ENCODE measurements at places on chromosomes 4 and X.

- DNase-seq: no peak
Measured at GRCh38 chr4:119039779-119040178, 95.9 kb upstream of the MYOZ2 start.

DNA sequence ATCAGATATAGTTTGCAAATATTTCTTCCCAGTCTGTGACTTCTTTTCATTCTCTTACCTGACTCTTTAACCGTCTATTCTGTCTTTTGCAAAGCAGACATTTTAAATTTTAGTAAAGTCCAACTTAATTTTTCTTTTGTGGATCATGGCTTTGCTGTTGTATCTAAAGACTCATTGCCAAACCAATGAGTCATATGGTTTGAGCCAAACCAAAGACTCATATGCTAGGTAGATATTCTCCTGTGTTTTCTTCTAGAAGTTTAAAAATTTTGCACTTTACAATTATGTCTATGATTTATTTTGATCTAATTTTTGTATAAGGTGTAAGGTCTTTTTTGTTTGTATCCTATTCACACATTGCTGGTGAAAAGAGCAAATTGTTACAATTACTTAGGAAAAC is 446.8 kb downstream of the ANKRD50 start:
- no peak for DNase-seq

DNA sequence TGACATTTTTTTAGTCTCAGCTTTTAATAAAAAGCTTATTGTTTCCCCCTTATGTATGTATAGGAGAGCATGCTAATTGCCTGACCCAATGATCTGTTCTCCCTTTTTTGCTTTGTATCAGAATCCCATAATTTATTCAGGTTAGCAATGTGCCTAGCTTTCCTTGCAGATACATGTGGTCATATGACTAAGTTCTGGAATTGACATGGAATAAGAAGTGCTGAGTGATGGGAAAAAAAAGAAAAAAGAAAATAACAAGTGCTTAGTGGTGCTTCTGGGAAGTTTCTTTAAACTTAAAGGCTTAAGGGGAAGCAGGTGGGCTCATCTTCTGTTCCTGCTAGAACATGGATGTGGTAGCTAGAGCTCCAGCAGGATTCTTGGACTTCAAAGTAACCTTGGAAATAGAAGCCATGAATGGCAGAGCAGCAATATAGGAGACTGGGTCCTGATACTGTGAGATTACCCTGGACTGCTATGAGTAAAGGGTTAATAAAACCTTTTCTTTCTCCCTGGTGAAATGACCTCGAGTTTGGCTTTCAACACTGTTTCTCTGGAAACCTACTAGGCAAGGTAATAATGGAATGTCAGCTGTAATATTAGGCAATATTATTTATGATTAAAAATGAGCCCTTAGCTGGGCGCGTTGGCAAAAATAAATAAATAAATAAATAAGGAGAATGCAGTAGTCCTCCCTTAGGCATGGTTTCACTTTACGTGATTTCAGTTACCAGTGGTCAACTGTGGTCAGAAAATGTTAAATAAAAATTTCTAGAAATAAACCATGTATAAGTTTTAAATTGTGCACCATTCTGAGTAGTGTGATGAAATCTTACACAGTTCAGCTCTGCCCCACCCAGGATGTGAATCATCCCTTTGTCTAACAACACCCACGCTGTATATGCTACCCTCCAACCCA is 16.7 kb upstream of the RBM41 start:
- no peak for DNase-seq

DNA sequence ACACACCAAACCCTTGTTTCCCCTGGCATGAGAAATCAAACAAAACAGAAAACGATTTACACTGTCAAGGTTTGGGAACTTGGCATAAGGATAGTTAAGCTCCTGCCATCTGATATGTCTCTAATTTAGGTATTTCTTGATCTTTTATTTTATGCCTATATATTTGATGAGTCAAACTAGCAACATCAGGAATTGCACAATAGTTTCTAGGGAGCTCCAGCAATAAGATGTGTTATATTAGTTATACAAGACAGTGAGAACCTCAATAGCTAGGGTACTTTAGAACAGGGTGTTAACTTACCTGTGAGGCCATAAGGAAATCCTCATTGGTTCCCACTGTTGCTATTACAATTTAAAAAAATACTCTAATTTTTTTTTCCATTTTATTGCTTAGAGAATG is 474.2 kb downstream of the GBA3 start:
- no peak for DNase-seq

DNA sequence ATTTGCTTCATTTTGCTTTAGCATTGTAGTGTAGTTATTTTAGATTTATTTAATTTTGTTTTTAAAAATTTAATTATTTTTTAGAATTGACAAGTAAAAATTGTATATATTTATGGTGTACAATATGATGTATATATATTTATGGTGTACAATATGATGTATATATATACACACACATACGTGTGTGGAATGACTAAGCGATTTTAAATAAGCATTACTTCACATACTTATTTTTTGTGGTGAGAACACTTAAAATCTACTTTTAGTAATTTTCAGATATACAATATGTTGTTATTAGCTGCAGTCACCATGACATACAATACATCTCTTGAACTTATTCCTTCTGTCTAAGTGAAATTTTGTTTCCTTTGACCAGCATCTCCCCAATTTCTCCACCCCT is 172.9 kb downstream of the SPRY1 start:
- DNase-seq: no peak

GRCh38 chr4:88018466-88018865 is 11.0 kb downstream of the PKD2 start:
- no peak for DNase-seq

DNA sequence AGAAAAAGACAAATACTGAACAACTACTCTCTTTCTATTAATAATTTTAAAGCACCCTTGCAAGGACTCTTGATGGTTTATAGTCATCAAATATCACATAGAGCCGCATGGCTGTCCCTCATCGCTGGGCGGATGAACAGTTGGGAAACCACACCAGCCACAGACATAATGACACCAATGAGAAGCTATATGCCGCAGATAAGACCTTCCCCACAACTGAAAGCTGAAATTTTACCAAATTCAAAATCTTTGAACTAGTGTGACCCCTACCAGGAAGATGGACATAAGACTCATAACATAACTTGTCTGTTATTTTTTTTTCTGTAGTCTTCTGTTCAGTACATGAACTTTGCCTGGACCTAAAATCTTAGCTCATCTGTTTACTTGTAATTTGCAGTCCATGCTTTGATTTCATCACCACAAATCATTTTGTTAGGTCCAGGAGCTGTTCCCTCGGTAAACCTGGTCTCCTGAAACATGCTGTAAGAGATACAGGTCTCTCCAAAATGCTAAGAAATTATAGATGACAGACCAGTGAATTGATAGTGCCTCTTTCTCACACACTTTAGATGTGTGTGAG is 157.3 kb upstream of the RAPGEF2 start:
- DNase-seq: no peak

DNA sequence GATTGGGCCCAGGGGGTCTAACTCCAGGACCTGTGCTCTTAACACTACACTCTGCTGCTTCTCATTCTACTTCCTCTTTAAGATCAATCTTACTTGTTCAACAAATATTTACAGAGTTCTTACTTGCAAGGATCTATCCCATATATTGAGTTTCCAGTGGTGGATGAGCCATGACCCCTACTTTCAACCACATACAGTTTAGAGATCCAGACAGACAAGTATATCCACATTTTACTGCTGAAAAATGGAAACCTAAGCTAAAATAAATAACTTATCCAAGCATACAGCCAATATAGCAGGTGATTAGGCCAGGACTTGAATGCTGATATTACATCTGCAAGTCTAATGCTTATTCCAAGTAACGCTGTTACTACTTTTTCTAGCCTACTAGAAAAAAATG is 18.7 kb downstream of the TMEM150C start:
- DNase-seq: no peak

- DNase-seq: no peak
Measured at GRCh38 chr4:182090186-182090585, 153.0 kb upstream of the TENM3 start.

DNA sequence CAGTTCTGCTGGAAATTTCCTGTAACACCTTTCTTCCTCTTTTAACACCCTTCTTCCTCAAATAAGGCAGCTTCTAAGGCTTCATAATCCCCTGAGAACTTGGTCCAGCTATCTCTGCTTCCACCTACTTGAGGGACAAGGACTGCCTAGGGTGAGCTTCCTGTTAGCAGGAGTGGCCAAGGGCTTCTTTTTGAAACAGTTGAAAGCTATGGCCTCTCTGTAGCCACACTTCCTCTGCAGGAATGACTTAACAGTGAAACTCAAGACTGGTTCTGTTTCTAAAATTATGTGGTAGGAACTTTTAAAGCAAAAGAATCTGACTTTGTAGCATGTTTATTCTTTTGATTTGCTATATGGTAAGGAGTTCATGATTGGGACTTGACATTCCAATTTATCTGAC is 108.5 kb upstream of the WDR1 start:
- no peak for DNase-seq

GRCh38 chrX:71128166-71128833 is 9.9 kb downstream of the MED12 start:
- no peak for DNase-seq

GRCh38 chr4:138875891-138876608 is 139.5 kb upstream of the NOCT start:
- no peak for DNase-seq

DNA sequence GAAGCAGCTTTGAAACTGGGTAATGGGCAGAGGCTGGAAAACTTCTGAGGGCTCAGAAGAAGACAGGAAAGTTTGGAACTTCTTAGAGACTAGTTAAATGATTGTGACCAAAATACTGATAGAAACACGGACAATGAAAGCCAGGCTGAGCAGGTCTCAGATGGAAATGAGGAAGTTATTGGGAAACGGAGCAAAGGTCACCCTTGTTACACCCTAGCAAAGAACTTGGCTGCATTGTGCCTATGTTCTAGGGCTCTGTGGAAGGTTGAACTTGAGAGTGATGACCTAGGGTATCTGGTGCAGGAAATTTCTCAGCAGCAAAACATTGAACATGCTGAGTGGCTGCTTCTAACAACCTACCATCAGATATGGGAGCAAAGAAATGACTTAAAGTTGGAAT is 50.8 kb upstream of the FBXW7 start:
- no peak for DNase-seq

DNA sequence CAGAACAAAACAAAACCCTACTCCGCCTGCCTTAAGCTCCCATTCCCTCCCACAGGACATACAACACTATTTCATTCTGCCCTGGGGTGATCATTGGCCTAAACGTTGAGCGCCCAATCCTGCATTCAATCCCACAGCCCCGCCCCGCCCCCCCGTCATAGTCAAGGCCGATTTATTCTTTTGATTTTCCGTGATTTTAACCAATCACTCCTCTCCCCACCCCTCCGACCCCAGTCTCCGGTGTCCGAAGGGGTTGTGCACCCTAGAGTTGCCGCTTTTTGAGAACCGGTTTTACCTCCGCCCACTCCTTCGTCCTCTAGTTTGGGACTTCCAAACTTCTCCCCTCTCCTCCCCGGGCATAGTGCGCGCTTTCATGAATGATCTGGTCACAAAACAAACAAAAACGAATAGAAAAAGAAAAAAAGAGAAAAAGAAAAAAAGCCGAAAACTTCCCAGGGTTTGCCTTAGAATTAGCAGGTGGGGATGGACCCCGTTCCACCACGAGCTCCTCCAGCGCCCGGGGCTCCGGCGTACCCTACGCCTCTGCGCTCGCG is 446 bp upstream of the UBE2A start:
- peak; percentile 50 for DNase-seq

- DNase-seq: no peak
Measured at GRCh38 chr4:73221734-73222133, 36.9 kb downstream of the ANKRD17 start.

DNA sequence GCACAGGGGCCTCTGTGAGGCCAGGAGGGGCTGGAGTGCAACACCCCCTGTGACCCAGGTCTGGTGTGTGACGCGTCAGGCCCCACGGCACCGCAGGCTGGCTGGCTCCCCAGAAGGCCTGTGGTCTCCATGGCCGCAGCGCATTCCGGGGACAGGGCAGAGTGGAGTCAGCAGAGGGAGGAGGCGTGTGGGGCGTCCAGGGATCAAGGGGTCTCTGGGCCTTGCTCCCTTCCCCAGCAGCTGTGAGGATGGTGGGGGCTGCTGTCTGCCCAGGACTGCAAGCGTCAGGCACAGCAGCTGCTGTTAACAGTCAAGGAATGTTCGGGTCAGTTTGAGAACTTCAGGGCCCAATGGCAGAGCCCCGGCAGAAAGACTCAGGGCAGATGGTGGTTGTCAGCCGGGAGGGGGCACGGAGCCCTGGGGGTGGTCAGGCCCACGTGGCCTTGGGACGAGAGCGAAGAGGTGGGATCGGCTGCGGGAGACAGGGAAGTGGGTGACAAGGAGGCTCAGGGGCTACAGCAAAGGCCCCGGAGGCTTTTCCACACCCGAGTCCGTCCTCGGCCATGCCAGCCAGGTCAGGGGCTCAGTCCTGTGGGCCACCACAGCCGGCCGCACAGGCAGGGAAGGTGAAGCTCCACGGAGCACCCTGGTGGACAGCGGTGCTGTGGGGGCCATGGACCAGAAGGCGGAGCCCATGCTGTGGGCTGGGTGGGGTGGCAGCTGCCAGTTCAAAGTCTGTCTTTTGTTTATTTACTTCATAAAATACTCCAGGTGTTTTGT is 18.3 kb downstream of the PCGF3 start:
- DNase-seq: no peak

DNA sequence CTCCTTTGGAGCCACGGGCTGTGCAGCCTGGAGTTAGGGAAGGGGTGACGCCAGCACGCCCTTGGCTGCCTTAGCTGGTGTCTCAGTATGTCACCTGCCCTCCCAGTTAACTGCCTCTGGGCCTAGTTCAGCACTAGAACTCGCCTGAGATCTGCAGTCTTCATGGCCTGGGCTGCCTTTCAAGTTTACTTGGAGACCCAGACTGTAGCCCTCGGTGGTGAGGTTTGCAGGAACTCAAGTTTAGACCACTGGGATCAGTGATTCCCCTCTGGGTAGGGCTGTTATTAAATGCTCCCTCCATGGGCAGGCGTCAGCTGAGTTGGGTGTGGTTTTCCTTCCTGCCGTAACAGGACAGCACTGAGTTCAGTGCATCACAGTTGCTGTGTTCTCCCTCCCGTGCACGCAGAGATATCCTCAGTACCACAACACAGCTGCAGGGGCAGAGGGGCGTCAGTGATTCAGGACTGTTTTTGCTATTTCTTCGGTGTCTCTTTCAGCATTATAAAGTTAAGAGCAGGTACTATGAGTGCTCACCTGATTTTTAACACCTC is 30.5 kb downstream of the PLAC8 start:
- DNase-seq: no peak

GRCh38 chr4:184825141-184825895 is 450 bp downstream of the ACSL1 start:
- no peak for DNase-seq

DNA sequence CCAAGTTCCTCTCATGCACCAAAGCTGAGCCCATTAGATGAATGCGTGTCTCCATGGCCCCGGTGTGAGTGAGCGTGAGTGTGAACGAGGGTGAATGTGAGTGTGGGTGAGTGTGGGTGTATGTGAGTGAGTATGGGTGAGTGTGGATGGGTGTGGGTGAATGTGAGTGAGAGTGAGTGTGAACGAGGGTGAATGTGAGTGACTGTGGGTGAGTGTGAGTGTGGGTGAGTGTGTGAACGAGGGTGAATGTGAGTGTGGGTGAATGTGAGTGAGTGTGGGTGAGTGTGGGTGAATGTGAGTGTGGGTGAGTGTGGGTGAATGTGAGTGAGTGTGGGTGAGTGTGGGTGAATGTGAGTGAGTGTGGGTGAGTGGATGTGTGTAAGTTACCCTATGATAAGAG is 1521.8 kb upstream of the TENM3 start:
- DNase-seq: no peak

- DNase-seq: no peak
Measured at GRCh38 chr4:8162625-8163024, 4.0 kb upstream of the ABLIM2 start.
